ENCODE measurements at places on chromosomes 4 and X.

DNA sequence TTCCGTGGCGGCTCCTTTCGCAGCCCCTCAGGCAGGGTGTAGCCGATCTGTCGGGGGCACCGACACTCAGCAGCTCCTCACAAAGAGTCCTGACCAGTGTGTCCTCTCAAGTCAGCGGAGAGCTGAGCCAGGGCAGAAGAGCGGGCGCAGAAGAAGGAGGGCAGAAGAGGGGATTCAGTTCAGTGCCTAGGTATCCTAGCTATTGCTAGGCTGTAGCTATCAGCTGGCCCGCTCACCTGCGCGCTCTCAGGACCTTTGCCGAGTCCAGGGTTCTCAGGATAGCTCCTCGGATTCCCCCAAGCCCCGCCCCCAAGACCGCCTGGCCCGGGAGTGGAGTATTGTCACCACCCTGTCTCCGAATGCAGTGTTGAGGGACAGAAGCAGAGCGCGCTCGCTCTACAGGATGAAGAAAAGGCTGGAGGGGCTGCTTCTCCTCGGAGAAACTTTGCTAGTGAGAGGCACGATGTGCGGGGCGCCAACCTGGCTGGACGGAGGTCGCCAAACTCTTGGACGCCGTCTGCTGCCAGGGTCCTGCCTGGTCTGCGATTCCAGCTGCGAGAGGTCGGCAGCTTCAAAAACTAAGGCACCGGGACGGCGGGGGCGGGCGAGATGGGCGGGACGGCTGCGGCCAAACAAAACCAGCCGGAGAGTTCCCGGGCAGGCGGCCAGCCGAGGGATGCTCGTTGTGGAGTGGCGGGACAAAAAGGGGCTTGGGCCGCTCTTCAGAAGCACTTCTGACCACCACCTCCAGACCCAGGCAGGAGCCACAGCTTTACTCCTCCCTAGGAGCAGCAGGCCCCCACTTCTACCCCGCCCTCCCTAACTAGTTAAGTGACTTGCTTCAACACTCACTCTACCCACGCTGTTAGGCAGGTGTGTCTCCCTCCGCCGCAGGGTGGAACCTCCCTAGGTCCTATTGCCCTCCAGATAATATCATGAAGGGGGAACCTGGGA is at the start of gene XKRX:
TSS of gene XKRX (minus strand) at position 258 of the 954 bp plus-strand sequence. CDS start 613 bp downstream, outside the sequence.
- DNase-seq: peak; percentile 20

- DNase-seq: no peak
These were observed 7.5 kb downstream of the MSANTD1 start for GRCh38 chr4:3256230-3257102.

DNA sequence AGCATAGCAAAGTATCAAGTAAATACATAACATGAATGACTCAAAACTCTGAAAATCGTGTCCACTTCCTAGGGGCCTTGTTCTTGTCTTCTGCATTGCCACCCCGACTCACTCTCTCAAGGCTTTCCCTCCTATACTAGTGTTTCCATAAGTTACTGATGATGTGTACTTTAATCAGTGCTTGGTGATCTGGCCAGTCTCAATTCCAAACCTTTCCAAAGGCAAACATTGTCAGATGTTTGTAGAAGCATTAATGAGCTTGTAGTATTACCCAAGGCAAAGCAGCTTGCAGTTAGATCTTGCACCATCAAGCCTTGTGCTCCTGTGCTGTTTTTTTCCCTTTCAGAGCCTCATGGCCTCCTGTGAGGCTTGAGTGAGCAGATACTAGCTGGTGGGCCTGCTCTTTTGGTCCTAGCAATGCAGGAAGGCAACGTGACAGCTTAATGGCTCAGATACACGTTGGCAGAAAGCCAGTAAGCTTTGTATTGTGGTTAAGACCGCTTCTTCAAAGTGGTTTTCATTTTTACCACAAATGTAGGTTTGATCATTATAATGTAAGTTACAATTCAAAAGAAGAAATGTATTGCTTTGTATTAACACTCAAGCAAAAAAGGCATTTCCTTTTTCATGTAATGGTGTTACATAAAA is 51.8 kb downstream of the RBPJ start:
- peak; percentile 70 for DNase-seq

- no peak for DNase-seq
These were observed 241.7 kb upstream of the TEX13A start for GRCh38 chrX:105462186-105462585.

GRCh38 chrX:19392703-19393102 is 49.0 kb downstream of the PDHA1 start:
- DNase-seq: no peak

DNA sequence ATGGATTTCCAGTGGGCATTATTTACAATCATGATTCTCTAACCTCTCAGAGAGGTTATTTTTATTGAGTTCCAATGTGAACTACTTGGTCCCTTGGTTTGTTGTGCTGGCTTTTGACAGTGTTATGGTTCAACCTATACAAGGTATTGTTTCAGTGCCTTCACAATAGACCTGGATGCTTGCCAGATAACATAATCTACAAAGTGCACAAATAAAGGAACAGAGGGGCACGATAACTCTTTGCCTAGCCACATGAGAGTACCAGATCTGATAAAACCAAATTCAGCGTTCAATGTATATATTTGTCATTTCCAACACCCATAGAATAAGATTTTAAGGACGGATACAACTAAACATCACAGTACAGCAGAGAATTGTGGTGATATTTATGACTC is 120.8 kb downstream of the RASL11B start:
- no peak for DNase-seq

GRCh38 chrX:108138814-108139702 is 47.5 kb downstream of the ATG4A start:
- peak; percentile 26 for DNase-seq

GRCh38 chr4:30461218-30461617 is 259.0 kb upstream of the PCDH7 start:
- DNase-seq: no peak

All from NAMALWA (cell line).